Hematopoietic multipotent progenitor cell (in vitro differentiated cells): ENCODE measurements at places on chromosomes 2 and 18.

- DNase-seq: no peak
Measured at GRCh38 chr2:59833941-59834340, 719.5 kb downstream of the BCL11A start.

DNA sequence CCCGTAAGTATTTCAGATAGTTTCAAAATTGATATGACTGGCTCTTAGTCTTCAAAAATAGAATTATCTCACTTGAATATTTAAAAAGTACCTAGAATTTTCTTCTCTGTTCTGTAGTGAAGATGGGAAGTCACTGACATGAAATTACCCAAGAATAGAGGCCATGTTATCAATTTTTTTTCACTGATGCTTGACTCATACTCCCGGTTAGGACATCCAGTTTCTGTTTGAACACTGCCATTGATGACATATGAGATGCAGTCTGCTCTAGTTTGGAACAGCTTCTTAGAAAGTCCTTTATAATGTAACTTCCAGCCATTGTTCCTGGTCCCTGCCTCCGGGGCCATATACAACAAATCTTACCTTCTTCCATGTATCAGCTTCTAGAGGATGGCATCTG, 26.0 kb downstream of the MAP3K20 start:
- DNase-seq: no peak

- DNase-seq: no peak
Measured at GRCh38 chr2:210399440-210400041, 77.0 kb downstream of the LANCL1 start.

DNA sequence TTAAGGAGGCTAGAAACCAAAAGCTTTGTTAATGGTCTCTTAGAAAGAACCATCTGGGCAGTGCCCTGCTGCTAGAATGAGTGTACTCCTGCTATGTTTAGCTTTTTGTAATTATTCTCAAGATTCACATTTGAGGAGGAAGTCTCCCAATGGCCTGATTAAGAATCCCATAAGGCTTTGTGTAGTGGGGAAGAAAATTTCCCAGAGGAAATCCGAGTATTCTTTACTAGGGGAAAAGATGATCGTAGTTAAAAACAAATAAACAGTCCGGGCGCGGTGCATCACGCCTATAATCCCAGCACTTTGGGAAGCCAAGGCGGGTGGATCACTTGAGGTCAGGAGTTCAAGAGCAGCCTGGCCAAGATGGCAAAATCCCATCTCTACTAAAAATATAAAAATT, 117.9 kb downstream of the PTRHD1 start:
- no peak for DNase-seq

- DNase-seq: no peak
Measured at GRCh38 chr2:64514008-64514407, 10.1 kb upstream of the AFTPH start.

GRCh38 chr2:64504774-64505720, 19.1 kb upstream of the AFTPH start:
- DNase-seq: no peak

GRCh38 chr2:31535768-31536167, 45.0 kb downstream of the SRD5A2 start:
- no peak for DNase-seq

DNA sequence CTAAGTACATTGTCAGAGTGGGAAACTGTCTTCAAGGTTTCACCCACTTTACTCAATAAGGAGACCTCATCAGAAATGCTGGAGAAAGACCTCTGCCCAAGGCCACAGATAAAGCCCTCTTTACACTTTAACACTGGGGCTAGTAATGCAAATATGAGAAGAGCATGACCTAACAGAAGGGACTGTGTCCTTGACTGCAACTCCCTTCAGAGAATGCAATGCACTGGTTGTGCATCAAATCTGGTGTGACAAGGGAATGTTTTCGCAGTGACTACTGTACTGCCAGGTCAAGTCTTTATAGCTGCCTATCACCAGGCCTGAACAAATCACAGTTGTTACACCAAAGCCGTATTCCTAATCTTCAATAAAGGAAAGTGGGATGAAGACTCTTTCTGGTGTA, 28.6 kb downstream of the CDH19 start:
- no peak for DNase-seq

DNA sequence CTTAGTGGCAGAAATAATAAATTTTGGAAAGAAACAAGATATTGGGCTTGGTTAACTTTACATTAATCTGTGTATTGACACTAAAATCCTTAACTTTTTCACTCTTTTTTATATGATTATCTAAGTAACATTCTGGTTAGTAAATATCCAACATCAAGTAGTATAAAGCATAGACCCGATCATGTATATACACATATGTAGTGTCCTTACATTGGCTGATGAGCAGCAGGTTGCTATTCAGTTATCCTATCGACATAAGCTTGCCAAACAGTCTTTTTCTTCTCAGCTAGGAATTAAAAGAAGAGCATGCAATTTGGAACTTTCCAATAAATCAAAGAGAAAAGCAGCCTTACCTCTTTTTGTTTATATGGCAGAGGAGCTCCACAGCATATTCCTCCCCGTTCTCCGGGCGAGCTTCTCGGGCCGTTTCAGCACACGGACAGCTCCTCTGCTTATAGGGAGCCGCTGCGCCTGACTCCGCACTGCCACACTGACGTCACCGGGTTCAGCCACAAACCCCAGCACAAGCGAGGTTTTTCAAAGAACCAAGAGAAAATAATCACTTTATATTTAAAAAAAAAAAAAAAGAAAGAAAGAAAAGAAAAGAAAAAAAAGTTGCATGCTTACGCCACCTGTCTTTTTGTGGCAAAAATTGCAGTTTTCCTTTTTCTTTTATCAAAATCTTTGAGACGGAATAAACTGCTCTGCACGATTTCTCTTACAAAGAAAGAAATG, at the start of gene SCG2:
SCG2 (minus strand) TSS at position 430 of the 735 bp plus-strand sequence. CDS start 3,079 bp downstream, outside the sequence.
- no peak for DNase-seq

- no peak for DNase-seq
Measured at GRCh38 chr2:224180810-224181209, 141.7 kb upstream of the SERPINE2 start.

- DNase-seq: no peak
Measured at GRCh38 chr2:70779911-70780545, 10.4 kb downstream of the FIGLA start.

- no peak for DNase-seq
Measured at GRCh38 chr18:45106331-45106774, 425.7 kb downstream of the SETBP1 start.

- no peak for DNase-seq
Measured at GRCh38 chr2:124001696-124002430, 23.2 kb upstream of the CNTNAP5 start.

GRCh38 chr2:239882331-239882732, 142.8 kb downstream of the NDUFA10 start:
- DNase-seq: peak; percentile 65

DNA sequence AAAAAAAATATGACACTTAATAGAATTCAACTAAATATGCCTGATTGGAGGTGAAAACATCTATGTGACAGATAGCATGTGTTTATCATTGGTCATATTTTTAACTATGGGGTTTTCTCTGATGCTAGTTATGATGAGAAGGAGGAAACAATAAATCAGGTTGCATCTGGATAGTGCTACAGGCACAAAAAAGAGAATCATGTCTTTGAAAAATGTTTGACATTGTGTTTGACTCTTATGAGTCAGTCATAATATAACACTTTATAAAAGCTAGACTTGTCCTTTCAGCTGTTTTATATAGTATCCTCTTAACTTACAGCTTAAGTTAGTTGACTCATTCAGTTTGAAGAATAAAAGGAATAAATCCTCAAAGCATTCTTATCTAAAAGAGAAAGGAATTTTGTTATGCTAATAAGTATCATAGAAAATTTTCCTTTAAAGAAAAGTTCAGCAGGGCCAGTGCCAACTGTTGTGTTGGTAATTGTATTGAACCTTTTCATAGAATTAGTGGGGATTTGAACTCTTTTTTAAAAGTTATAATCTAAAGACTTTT, 78.4 kb upstream of the UBXN4 start:
- no peak for DNase-seq

- DNase-seq: no peak
Measured at GRCh38 chr2:15298770-15299169, 262.4 kb downstream of the NBAS start.
